ENCODE measurements at places on chromosomes 7 and 10. TPM values are rescaled to one million over a fixed set of nuclear protein-coding genes. Genes with fewer than 3 reads are reported as not detected.

- no peak for DNase-seq
These were observed 25.8 kb upstream of the TNKS2 start for GRCh38 chr10:91772461-91772860.

DNA sequence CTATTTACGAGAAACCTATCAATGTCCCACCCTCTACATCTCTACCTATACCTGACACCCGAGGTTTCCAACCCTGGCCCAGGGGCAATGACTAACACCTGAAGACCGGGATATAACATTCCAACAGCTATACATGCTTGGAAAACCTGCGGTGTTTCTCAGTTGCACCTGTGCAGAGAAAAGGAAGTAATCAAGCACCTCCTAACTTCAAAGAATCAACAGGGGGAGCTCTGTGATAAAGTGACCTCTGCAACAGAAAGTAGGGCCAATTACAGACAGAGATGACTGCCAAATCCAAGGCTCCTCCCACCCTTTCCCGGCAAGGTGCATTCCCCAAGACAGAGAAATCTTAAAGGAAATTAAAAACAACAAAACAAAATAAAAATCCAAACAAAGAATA is 41.3 kb downstream of the CCDC6 start:
- no peak for DNase-seq

GRCh38 chr10:13686331-13686752 is 99.6 kb downstream of the PRPF18 start:
- no peak for DNase-seq

GRCh38 chr7:6026820-6027311 is 4.3 kb upstream of the ANKRD61 start:
- no peak for DNase-seq

DNA sequence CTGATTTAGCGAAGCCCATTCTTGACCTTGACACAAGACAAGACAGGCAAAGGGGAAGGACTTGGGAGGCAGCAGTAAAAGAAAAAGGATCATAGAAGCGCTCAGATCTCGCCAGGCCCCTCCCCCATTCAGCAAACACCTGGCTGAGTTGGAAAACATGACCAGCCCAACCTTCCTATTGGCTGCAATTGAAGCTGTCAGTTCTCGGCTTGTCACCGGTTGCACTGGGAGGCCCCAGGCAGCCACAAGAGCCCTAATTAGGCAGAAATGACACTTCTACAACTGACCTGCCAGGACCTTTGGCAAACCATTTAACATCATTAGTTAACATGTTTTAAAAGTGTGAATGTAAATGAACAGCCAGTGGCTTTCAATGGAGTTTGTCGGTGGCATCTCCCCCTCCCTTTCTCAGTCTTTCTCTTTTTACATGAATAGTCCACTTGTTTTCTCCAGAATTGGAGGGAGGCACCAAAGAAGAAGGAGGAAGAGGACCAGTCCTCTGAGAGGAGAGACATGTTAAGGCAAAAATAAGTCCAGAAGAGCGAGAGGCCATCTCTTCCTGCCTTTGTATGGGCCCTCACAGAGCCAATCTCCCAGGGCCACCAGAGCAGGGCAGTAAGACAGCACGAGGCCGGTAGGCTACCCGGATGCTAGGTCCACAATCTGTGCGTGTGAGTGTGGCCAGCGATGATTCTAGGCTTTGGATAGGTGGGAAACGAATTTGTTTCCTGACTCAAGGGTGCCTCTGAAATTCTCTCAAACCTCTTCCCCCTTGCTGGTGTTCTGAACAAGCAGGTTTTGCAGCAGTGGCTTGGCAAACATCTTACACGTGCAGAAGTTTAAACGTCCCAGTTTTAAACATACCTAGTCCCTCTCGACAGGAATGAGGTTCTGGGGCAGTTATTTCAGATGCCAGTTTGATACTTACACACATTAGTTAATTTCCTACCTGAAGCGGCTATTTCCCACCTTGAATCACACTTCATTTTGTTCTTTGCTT is 15.0 kb upstream of the ENO4 start:
- no peak for DNase-seq

CYP2C8 gene
- not detected for total RNA-seq

NPC1L1 gene
- total RNA-seq = not detected

RAPGEF5 gene
- total RNA-seq = 0.66 TPM

Measured in activated CD8-positive, alpha-beta memory T cell treated with anti-CD3 and anti-CD28 coated beads, Interleukin-2, amount 10 ng/mL, durations not matched to agents 7 days and 5 days (primary cell).